NCI-H82 (cell line): ENCODE measurements at places on chromosomes 13 and 19.

- peak; percentile 63 for DNase-seq
Observed at GRCh38 chr19:54477650-54478049, 4.6 kb upstream of the CDC42EP5 start.

DNA sequence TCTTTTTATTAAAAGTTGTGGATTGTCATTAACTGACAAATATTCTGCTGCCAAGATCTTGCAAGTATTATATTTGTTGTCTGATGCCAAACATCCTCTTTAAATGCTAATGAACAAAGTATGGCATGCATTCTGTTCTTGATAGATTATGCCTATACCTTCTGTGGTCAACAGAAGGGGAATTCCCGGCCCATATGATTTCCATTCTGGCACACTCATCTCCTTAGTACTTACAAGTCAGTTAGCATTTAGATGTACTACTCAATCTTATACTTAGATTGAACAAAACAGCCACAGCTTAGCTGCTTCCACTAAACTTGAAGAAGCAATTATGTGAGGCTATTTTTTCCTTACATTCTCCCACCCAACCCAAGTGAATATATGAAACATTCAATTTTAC is 246.1 kb upstream of the DACH1 start:
- DNase-seq: no peak

GRCh38 chr13:108451121-108451520 is 178.3 kb upstream of the MYO16 start:
- peak; percentile 6 for DNase-seq

DNA sequence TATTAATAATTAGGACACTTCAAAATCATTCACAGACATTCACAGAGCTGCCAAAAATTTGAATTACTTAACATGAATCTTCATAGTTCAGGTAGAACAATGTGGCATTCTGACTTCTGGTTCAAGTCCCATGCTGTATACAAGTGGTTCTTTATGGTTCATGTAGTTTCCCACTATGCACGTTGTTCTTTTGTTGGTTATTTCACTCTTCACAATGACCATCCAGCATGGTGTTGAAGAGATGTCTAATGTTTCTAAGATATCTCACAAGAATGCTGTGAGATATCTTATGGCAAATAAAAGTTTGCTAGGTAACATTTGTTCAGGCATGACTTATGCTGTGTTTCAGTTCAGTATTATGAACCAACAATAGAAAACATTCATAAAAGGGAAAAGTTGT is 88.2 kb upstream of the SLITRK6 start:
- DNase-seq: no peak

DNA sequence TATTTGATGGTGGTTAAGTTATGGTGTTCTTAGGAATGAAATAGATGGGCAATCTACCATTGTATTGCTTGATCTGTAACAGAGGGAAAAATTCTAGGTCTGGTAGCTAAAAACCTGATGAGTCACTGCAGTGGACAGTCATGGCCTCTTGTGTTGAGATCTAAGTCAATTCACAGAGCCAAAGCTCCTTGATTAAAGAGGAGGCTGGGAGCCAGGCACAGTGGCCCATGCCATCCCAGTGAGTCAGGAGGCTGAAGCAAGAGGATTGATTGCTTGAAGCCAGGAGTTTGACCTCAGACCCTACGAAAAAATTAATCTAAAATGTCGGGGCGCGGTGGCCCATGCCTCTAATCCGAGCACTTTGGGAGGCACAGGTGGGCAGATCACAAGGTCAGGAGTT is 67.1 kb upstream of the KPNA3 start:
- no peak for DNase-seq

DNA sequence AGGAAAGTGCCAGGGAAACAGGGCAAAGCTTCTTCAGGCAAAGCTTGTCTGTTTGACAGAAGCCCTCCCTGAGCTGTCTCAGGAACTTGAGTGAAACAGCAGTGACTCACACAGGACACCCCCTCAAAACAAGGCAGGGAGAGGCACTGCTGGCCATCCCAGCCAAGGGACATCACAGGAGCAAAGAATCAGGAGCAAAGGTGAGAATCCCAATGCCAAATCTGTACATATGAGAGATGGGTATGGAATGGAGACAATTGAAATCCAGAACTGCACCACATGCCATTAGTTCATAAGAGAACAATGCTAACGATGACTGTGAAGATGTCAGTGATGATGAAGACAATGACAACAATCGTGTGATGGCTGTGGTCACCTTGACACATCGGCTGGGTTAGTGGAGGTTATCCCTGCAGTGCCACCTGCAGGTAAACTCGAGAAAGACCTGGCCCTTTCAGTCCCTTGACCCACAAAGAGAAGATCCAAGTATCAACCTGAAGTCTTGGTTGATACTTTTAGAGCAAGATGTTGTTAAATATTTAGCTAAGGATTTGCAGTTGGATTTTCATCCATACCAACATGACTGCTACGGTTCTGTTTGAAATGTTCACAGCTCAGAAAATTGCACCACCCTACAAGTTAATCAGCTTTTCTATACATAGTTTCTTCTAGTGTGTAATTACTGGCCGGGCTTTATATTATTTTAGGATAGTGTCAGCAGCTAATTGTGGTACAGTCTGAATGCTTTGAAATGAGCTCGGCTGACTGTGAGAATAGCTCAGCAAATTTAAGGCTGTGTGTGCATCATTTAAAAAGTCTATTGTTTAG is 42.0 kb upstream of the IPO5 start:
- peak; percentile 44 for DNase-seq

DNA sequence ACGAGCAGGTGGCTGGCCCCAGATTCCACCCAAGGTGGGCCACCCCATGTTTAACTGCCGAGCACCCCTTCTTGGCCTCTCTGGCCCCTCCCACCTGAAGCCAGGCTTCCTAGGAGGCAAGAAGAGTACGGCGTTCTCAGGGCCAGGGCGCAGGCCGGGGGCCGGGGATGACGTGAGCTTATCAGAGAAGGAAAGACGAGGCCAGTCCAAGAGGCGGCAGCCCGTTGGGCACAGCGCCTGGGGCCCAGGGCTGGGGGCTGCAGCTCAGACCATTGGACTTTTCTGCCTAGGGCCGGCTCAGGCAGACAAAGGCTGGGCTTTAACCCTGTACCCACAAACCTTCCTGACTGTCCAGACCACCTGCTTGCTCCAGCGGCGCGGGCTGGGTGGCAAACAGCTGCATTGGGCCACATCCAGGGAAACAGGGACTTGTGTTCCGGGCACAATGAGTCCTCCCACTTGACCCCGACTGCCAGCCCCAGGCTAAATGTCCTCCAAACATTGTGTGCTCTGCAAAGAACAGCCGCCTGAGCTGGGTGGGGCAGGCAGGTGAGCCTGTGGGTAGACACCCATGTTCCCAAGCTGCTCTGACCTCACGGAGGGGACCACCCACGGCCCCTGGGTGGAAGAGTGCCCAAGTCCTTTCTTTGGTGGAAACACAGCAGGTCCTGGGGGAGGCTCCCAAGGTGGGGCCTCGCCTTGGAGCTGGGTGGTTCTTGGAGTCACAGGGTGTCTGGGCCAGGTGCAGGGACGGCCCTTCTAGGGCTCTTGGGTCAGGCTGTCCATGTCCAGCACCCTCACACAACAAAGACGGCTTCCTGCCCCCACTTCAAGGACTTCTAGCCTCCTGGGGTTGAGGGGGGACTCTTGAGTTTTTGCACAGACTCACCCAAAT is 21.9 kb downstream of the COMP start:
- DNase-seq: no peak

DNA sequence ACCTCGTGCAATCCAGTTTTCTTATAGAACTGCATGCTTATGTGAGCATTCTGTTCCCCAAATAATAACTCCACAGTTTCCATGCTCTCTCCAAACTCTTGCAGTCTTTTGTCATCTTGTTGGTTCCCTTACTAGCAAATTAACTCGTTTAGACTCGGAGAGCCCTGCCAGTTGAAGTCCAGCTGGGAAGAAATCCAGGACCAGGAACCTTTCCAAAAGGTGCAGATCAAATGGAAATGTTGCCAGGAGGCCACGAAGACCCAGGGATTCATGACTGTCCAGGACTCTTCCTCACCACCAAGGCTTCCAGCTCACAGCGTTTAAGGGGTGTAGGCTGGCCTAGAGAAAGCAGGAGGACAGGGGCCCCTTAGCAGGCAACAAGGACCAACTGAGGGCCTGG is 2.1 kb upstream of the TDRD12 start:
- no peak for DNase-seq

DNA sequence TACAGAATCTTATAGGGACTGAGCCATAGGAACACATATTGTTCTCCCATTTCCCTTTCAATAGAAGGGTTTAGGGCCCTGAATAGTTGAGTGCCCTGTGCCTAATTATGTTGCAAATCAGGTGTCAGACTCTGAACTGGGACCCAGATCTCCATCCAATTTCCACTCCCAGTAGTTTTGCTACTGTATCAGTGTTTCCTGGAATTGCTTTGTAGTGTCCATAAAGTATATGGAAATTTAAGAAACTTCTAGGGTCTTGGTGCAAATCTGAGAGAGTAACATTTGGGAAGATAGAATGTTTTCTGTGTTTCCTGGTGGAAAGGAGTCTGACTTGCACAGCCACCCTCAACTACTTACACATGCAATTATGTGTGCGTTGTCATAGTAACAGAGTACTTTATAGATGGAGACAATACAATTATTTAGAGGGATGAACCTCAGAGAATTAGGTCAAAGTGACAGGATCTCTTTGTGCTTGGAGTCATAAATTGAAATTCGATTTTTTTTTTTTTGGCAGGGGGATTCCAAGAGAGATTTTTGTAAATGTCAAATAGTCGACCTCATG is 646 bp upstream of the SLC10A2 start:
- DNase-seq: no peak

DNA sequence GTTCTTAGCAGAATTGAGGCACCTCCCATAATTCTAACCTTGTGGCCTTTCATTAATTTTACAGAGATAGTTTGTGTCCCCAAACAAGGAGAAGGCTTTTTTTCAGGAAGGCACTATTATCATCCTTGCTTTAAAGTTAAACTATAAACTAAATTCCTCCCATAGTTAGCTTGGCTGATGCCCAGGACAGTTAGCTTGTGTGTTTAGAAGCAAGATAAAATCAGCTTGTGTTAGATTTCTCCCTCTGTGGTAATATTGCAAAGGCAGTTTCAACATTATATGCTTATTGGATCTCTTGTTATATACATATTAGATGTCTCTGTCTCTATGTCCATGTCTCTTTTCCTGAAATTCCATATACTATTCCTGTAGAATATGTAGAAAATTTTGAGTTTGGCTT is 342.7 kb downstream of the TBC1D4 start:
- no peak for DNase-seq

DNA sequence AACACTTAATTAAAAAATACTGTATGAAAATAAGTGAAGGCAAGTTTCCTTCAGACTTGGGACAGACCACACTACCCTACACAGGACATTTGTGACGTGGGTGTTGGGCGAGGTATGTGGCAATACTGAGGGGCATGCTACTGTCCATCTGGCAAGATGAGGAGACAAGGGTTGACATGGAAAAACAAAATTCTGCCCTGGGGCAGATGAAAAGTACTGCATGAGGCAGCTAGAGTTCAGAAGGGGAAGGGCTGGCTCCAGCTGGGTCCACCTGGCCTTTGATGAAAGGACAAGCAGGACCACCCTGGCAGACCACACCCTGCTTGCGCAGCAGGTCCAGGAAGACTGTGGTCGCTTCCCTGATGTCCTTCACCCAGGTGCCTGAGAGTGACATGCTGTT is 43.2 kb downstream of the LATS2 start:
- DNase-seq: no peak

GRCh38 chr19:16928916-16929315 is 40.1 kb downstream of the F2RL3 start:
- DNase-seq: no peak

- DNase-seq: peak; percentile 25
Observed at GRCh38 chr19:920051-920864, 3.1 kb downstream of the KISS1R start.

DNA sequence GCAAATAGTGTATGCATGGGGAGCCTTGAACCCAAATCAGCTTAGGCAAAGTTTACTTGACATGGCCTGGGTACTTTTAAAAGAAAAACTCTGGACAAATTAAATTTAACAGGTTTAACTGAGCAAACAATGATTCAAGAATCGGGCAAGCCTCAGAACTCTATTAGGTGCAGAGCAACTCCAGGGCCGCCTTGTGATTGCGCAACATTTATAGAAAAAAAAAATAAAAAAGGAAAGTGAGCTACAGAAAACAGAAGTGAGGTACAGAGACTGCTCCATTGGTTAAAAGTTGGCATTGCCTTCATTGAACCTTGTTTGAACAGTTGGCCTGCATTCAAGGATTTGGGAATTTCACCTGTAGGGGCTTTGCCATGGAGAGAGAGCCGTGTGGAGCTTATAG is 421.0 kb upstream of the TSHZ3 start:
- no peak for DNase-seq

DNA sequence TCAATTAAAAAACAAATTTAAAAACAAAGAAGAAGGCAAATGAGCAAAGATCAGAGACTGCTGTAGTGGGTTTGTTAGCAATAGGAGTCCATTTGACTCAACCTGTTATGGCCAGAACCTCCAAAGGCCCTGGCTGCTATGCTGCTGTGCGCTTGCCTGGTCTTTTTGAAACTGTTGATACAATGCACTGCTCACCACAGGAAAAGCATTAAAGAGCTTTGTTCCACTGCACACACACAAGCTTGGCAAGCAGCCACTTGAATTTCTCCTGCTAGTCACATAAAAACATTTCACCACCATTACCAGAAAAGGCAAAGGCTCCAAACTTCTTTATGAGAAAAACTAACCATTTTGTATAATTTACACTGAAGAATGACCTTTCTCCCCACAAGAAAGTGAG is 132.2 kb downstream of the FREM2 start:
- no peak for DNase-seq

DNA sequence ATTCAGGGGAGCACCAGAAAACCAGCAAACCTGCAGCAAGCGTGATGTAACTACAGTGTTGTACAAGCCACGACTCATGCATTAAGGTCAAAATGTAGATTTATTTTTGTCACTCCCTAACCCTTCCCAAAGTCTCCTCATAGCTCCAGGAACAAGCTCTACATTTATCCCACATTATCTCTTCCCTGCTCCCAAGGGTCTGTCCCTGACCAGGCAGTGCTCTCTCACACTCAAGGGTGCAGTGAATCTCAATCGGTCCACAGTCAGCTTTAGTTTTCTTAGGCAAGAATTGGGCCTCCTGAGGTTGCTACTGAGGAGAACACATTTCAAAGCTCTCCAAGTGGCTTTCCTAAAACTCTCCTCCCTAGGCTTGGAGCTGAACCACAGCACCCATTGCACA is 219.4 kb downstream of the NHLRC3 start:
- DNase-seq: no peak
